ENCODE measurements at places on chromosomes 4 and X.

DNA sequence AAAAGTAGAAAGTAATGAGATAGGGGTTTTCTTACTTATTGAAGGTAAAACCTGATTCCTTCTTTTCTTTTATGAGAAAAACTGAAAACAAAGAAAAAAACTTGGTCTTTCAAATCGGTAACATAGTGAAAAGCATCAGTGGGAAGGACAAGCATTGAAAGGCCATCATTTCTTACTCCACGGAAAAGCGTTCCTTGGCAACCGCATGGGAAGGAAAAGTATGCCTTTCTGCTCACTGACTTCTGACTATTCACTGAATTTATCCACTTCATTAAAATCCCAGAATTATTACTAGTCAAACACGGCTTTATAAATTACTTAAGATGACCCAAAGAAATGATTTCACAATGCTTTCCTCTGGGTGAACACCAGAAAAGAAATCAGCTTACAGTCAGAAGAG lies 646.7 kb downstream of the TLL1 start:
- no peak for DNase-seq

- no peak for DNase-seq
Measured at GRCh38 chr4:96406742-96407141, 566.8 kb downstream of the PDHA2 start.

DNA sequence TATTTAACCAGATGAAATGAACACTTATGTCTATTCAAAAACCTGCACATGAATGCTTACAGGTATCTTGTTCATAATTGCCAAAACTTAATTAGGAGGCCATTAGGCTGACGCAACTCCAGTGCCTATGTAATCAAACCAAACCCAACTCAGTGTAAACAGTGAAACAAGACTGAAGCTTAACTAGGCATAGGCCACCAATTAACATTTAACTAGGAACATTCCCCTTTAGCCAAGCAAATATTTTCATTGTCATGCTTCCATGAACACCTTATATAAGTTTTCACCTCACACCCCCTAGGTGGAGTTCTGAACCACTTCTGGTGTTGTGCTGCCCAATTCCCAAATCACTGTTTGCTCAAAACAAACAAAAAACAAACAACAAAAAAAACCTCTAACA lies 686.0 kb downstream of the STPG2 start:
- peak; percentile 14 for DNase-seq

DNA sequence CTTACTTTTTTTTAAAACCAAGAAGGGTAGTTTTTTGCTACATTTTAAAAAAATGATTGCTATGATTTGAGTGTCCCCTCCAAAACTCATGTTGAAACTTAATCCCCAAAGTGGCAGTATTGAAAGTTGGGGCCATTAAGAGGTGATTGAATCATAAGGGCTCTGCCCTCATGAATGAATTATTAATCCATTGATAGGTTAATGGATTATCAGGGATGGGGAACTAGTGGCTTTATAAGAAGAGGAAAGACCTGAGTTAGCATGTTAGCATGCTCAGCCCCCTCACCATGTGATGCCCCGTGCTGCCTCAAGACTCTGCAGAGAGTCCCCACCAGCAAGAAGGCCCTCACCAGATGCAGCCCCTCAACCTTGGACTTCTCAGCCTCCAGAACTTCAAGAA lies 31.0 kb downstream of the SMIM43 start:
- DNase-seq: no peak

DNA sequence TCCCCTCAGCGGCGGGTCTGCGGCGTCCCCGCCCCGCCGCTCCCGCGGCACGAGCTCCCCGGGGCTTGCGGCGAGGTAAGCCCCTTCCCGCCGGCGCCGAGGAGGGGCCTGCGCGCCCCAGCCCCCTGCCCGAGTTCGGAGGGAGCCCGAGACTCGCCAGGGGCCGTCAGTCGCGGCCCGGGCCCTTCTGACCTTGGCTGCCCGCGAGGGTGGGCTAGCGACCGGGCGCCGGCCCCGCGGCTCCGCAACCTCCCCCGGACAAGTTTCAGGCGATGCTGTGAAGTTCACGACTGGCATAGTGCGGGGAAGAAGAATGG lies 554 bp downstream of the CDKL5 start:
- DNase-seq: no peak

DNA sequence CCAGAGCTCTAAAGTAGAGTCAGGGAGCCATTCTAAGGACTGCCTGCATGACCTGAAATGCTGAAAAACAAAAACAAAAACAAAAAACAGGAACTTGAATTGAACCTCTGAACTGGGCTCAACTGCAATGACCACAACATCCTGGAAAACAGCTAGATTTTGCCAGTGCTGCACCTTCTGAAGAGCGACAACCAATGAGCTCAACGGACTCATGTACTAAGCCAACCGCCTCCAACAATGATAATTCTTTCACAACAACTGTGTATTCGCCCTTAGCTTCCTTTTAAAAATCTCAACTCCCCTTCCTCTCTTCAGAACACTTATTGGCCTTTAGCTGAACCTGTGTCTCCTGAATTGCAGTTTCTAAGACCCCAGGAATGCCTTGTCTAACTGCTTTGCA lies 69.8 kb downstream of the HAUS3 start:
- no peak for DNase-seq

DNA sequence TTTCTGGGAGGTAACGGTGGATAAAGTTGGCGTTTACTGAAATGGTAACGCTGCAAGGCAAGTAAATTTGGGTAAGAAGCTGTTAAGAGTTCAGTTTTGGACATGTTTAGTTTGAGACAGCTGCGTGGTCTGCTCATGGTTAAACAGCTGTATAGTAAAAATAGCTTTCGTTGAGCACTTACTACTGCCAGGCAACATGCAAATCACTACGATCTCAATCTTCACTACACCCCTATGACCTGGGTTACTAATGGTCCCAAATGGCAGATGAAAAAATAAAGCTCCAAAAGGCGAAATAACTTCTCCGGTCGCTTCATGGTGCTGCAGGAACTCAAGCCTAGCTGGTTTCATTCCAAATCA lies 22.2 kb downstream of the FABP2 start:
- DNase-seq: no peak

DNA sequence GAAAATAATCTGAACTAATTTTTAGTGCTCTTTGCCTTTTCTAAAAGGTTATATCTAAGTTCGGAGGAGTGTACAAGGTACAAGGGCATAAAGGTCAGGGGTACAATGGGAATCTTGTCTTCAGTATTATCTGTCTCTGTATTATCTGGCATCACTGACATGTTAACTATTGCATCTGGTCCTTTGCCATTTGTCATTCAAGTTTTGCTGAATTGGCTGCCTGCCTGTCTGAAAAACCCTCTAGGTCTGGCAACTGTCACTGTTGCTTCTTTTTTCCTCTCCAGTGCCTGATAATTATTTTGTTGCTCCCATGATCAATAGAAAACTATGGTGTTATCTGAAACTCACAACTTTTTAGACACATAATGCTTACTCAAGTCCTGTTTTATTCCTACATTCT lies 112.5 kb upstream of the STK26 start:
- DNase-seq: no peak

DNA sequence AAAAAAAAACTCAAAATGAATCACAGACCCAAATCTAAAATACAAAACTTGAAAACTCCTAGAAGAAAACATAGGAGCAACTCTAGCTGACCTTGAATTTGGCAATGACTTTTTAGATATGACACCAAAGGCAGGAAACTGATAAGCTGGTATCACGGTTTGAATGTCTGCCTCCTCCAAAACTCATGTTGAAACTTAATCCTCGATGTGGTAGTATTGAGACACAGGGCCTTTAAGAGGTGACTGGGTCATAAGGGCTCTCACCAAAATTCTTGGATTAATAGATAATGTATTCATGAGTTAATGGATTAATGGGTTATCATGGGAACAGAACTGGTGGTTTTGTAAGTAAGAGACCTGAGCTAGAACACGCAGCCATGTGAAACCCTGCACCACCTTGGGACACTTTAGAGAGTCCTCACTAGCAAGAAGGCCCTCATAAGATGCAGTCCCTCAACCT lies 40.5 kb downstream of the FRYL start:
- no peak for DNase-seq

DNA sequence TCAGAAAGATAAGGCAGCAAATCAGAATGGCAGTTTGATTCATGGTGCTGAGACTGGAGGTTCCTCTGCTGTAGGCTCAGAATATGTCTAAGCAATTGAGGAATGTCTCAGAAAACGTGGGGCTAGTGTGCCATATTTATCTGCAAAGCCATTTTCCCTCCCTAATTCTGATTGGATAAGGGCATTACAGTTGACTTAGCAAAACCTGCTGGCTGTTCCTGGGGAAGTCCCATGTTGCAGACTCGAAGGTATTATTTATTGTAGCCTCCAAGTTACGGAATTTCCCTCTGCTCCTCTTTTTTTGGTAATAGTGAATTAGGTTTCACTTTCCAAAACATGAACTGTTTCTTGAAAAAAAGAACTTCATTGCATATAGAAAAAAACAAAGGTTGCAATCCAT lies at the start of gene CXCL10:
Gene CXCL10, minus strand, starts transcription at position 109 of the 400 bp plus-strand sequence. Its CDS starts 66 bp downstream, at position 43.
- no peak for DNase-seq

- DNase-seq: no peak
Measured at GRCh38 chr4:38694330-38694729, 30.3 kb downstream of the KLF3 start.

DNA sequence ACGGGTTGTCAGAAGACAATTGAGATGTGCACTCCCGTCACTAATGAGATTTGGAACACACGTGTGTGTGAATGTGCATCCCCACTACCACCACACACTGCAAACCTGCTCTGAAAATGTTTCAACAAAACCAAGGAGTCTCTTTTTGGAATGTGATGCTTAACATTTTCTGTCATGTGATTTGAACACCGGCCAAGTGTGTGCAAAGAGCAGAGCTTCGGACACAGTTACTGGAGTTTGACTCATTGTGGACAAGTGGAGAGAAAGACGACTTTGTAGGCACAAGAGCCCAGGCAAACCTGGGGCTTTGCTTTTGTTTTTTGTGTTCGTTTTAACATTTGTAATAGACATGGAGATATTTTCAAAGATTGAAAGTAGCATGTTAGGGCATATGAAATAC lies 49.2 kb downstream of the CCKAR start:
- no peak for DNase-seq

DNA sequence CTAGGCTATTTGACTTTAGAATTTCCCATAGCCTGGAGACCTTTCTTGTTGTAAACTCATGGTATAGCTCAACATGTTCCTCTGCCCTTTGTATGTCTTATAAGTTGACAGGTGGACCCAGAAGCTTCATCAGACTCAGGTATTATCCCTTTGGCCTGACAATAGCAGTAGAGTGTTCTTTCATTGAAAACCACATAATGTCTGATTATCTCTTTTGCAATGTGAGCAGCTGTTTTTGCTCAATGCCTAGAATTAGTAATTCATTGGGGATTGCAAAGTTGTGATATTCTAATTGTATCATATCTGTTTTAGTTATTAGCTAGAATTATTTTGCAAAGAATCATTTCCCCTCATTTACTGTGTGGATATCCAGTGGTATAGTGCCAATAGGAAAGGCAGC lies 27.5 kb downstream of the TBC1D19 start:
- DNase-seq: no peak

DNA sequence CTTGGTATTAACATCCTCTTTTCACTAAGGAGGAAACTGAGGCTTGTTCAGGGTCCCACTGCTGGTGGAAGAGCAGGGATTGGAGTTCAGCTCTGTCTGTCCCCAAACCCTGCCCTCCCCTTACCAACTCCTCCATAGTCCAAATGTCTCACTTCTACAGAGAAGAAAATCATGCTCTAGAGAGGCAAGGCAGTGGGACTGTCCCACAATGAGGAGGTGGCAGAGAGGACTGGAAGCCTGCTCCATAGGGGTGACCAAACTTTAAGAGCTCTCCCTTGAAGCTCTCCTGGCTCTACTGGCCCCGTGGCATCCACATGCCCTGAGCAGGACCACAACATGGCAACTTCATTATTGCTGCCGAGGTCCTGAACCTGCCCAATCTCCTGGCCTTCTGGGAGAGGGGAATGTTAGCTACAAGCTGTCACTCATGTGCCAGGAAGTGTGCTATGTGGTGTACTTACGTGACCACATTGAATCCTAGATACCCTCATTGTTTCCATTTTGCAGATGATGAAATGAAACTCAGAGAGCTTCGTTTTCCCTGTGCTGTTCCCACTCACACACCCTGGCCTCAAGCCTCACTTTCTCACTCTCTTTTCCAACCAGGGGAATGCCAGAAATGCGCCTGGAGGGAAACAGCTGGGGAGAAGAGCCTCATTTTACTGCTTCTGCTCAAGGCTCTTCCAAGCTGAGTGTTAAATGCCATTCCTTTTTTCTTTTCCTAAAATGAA lies 71.5 kb downstream of the ANAPC4 start:
- DNase-seq: no peak

DNA sequence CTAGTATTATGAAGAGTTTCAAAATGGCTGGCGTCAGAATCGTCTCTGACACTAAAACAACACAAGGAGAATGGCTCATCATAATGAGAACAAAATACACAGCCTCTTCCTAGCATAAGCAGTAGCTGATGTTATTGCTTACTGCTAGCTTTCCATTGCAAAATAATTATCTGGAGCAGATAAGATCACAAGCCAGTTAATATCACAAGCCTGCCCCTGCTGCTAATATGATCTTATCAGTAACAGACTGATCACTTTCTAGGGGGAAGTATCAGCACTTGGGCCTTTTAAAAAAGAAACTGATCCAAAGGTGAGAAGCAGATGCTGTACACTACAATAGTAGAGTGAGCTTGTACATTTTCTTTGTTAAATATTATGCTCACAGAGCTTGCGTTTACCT lies 554.8 kb upstream of the PABPC4L start:
- DNase-seq: no peak

DNA sequence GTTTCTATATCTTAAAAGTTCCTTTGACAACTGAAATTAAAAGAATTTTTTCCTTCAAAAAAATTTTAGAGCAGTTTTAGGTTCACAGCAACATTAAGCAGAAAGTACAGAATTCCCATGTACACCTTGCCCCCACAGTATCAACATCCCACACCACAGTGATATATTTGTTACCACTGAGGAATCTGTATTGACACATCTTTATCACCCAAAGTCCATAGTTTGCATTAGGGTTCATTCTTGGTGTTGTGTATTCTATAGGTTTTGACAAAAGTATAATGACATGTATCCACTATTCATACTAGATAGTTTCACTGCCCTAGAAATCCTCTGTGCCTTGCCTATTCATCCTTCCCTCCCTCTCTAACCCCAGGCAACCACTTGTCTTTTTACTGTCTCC lies 43.7 kb downstream of the FNIP2 start:
- DNase-seq: no peak

DNA sequence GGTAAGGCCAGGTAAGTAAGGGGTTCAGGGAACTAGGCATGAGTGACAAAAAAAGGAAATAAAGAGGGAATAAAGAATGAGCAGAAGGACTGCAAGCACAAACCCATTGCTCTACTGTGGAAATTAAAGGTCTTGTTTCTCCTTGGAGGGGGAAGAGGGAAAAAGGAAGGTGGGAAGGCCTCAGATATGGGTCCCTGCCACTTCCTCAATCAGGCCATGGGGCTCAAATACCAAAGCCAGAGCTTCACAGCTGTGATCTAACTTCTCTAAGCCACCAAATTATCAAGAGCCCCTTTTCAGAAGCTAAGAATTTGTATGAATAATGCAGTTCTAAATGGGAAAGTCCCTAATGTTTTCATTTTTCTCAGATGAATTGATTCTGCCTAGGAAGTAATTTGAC lies 4.7 kb downstream of the USP51 start:
- no peak for DNase-seq

GRCh38 chrX:126770179-126770578 lies 49.4 kb upstream of the PRR32 start:
- no peak for DNase-seq
